Activated T-helper 1 cell treated with anti-CD3 and anti-CD28 coated beads, Interleukin-12 subunit alpha, Interleukin-12 subunit beta, Interleukin-2, Interleukin-4 antibody, amounts not matched to agents 30 ng/mL and 10 ng/mL and 1 ng/mL, durations not matched to agents 14 hours and 24 hours and 36 hours (primary cell): ENCODE measurements at places on chromosomes 1 and 21.

DNA sequence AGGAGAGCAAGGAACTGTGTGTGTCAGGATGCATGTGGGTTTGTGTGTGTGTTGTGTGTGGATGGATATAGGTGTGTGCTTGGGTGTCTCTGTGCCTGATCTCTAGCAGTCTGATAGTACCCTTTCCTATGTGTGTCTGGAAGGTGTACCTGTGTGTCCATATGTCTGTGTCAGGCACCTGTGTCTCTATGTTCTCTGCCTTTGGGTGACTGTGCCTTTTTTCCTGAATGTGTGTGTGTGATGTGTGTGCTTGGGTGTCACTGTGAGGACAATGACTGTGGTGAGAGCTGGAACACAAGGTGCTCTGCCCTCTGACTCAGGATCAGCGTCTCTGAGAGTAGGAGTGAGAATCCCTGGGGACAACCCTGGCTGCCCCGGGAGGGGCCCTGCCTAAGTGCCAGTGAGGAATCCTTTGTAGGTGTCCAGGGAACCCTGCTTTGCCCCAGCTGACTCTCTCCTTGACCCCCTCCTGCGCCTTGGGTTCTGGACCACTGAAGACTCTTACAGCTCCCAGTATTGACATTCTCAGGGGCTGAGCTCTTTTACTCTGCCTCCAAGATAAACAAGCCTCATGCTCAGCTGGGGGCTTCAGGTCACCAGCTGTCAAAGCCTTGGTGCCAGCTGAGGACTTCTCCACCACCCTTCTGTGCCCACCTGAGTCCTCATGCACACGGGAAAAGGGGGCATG, 735 bp upstream of the EFNA3 start:
- no peak for DNase-seq

DNA sequence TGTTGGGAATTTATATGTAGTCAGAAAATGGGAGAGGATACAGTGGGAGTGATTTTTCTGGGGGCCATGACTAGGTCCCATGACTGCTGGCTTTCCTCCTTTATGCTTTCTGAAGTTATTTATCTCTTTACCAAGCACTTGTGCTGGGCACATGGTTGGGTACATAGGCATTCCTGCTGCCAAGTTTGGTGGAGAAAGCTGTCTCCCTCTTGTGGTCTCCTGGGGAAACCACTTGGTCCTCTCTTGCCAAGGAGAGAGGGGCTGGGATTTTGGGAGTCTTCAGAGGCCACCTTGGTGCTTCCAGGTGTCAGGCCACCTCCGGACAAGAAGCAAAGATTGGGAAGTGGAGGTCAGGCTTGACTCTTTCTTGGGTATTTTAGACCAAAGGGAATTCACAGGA, 120.2 kb upstream of the KCNE2 start:
- DNase-seq, result no peak

DNA sequence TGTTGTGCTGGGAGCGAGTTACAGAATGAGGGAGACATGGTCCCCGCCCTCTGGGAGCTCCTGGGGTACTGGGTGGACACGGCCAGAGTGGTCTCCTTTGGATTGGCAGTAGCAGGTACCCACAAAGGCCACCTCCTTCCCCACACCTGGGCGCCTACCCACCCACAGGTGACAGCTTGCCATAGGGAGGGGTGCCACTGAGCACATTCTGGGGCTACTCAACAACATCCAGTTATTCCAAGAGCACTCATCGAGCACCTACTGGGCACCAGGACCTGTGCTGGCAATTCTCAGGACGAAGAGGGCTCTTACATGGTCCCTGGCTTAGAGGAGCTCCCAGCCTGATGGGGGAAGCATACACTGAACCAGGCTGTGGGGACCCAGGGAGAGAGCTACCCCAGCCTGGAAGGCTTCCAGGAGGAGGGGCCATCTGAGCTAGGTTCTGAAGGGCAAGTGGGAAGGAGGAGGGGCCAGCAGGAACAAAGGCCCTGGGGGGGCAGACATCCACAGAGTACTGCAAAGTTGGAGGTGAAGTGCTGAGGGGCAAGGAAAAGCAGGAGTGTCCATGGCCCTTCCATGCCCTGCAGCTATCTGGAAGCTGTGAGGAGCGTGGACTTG, 22.0 kb downstream of the MRPL37 start:
- DNase-seq, result no peak

DNA sequence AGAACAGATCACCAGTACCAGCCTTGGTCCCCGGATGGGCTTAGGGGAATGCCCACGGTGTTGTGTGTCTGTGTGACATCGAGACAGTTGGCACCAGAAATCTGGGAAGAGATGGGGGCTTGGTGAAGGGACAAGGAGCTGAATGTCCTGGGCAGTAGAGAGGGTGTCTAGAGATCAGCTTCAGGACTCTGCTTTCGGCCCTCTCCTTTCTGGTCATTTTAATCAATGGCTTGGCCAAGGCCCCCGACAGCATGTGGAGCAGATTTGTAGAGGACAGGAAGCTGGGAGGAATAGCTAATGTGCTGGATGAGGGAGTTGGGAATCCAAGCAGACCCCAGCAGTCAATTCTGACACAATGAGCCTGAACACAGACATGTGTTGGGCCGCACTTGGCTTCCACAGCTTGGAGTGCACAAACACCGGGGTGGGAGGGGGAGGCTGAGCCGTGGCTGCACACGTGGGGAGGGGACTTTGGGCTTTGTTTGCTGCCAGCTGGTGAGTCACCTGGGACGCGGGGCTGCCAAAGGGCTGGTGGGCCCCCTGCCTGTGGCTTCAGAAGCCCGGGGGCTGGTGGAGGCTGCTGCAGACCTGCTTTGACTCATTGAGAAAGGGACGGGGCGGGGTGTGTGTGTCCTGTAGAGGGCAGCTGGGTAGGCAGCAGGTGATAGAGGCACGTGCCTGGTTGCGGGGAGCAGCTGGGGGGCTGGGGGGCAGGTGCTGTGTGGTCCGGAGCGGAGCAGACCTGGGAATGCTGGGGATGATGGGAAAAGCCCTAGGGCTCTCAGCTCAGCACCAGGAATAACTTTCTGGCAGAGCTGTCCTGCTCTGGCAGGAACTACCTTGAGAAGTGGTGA, 20.9 kb downstream of the SLC1A7 start:
- no peak for DNase-seq

GRCh38 chr1:199954699-199955098, 72.8 kb upstream of the NR5A2 start:
- no peak for DNase-seq

DNA sequence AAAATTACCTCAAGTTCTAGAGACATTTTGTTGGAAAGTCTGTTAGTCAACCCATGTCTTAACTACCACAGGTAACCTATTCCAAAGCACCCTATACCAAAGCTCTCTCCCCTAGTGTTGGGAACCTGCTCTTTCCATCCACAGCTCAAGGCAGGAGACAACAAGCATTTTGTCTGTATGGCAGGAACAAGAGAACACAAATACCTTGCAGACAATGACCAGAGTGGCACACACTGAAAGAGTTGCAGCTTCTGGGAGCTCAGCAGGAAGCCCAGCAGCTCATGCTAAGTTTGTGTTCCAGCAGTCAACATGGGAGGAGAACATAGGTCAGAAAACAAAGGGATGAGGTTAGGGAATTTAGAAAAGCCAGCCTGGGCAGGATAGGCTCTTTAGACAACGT, 300.8 kb downstream of the HHIPL2 start:
- DNase-seq, result no peak

GRCh38 chr1:54869173-54869851, 17.7 kb downstream of the DHCR24 start:
- DNase-seq, result no peak

DNA sequence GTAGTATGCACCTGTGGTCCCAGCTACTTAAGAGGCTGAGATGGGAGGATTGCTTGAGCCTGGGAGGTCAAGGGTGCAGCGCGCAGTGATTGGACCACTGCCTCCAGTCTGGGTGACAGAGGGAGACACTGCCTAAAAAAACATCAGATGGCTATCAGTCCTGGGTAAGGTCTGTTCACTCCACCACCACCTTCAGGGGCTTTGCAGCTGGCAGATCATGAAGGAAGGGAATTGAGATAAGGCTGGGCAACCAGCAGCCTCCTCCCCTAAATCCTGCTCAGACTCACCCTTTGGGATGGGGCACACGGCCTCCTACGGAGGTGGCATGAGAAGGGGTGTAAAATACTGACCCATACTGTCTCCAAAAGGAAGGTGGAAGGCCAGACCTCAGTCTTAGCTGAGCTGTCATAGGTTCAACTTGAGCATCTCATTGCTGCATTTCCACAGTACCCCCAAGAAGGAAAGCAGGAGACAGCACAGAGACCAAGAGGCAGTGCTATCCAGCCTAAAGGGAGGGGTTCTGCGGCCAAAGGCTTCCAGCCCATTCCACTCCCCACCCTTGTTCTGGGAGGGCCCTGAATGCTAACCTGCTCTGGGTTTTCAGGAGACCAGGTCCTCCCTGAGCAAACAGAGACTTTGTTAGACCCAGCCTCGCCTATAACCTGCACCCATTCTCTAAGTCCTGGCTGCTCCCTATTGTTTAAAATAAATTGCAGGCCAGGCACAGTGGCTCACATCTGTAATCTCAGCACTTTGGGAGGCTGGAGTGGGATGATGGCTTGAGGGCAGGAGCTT, 13.7 kb downstream of the SLC45A3 start:
- no peak for DNase-seq

- no peak for DNase-seq
These were observed 155.8 kb downstream of the RYR2 start for GRCh38 chr1:237197470-237198425.

DNA sequence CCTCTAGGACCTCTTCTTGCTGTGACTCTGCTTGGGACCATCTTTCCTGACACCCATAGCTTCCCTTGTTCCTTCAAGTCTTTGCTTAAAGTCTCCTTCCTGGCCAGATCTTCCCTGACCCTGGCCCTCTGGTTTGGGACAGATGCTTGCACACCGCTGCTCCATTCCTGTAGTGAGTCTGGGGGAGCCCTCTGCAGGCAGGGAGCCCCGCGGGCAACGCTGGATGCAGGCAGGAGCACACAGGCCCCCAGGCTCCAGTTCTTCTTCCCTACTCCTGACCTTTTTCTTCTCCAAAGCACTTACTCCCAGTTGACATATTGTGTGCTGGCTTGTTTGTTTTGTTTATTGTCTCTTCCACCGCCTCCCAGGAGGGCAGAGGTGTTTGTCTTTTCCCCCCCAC, 413.4 kb downstream of the CAMTA1 start:
- DNase-seq, result no peak

- no peak for DNase-seq
These were observed 55.9 kb downstream of the HHAT start for GRCh38 chr1:210384625-210385024.

- DNase-seq, result no peak
These were observed 139.4 kb upstream of the B3GALT2 start for GRCh38 chr1:193325771-193326170.
